ENCODE measurements at places on chromosomes 7 and 10. TPM values are rescaled to one million over a fixed set of nuclear protein-coding genes. Genes with fewer than 3 reads are reported as not detected.

DNA sequence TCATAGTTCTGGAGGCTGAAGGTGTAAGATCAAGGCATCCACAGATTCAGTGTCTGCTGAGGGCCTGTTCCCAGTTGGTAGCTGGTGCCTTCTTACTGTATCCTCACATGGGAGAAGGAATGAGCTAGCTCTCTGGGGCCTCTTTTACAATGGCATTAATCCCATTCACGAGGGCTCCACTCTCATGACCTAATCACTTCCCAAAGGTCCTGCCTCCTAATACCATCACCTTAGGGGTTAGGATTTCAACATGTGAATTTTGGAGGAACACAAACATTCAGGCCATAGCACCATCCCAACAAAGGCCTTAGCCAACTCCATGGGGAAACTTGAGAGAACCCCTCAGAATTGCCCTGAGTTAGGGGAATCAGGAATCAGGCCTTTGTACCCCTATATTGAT is 66.1 kb upstream of the CREB5 start:
- no peak for DNase-seq

GRCh38 chr10:71842856-71843686 is 8.0 kb downstream of the PSAP start:
- no peak for DNase-seq

KCP gene
- total RNA-seq, result not detected

- no peak for DNase-seq
Measured at GRCh38 chr10:109998513-109998912, 9.3 kb upstream of the ADD3 start.

- DNase-seq, result no peak
Measured at GRCh38 chr7:1637155-1637554, 32.9 kb upstream of the ELFN1 start.

HMX3 gene
- not detected for total RNA-seq

DNA sequence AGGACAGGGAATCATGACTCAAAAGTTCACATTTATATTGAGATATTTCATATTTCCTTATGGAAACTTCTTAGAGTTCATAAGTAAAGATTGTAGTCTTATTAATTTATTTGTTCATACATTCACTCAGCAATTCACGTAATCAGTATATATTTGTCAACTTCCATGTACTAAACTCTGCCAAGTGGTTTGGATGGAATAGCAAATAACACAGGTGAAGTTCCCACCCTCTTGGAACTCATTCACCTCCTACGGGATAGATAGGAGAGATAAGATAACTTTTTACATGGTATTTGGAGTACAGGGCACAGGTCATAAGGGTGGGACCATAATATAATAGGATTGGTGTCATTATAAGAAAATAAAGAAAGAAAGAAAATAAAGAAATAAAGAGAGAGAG is 234.0 kb downstream of the CDC14C start:
- no peak for DNase-seq
